B cell (primary cell): ENCODE measurements at places on chromosomes 2 and 18.
A peak's percentile ranks its signal among the peaks of the same experiment; 100 is the strongest.

DNA sequence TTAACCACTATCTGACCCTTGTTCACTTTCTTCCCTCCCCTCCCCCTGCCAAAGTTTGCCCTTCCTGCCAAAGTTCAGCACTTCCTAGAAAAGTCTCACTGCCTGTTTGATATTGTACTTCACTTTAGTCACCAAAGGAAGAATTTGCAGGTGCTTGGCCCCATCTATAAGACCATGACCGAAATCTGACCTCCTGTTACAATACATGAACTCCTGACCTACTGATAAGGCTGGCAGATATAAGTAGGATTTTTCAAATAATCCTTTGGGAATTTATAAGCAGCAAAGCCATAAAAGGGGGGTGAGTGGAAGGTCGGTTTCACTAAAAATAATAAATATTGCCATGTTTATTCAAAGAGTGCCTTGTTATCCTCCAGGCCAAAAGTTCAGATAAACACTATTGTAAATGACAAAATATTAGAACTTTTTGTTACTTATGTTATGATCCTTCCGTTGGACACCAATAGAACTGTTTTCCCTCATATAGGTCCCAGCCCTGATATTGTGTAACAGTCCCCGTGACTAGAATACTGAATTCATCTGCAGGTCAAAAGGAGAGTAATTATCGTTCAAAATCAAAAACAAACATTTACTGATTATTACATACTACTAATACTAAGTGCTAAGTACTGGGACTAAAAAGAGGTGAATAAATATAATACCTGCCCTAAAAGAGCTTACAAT, 277.6 kb downstream of the EXOC6B start:
- no peak for DNase-seq

GRCh38 chr18:62781893-62782292, 66.6 kb downstream of the PHLPP1 start:
- DNase-seq, result no peak

DNA sequence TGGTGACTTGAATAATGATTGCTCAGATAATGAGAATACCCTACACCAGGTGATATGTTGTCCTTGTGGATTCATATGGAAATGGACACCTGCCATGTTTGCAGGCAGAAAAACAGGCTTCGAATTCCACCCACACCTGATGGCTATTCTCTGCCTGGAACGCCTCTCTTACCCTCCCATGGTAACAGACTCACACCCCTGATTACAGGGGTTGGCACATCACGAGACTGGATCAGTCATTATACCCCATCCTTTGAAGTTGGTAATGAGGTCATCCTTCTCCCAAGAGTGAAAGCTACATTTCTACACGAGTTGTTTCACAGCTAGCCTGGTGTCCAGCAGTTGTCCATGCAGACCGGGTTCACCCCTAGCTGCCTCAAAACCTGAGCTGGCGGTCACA, 71.4 kb upstream of the MBOAT2 start:
- no peak for DNase-seq

GRCh38 chr2:15588329-15588919, 3.2 kb upstream of the DDX1 start:
- DNase-seq, result peak; percentile 23

DNA sequence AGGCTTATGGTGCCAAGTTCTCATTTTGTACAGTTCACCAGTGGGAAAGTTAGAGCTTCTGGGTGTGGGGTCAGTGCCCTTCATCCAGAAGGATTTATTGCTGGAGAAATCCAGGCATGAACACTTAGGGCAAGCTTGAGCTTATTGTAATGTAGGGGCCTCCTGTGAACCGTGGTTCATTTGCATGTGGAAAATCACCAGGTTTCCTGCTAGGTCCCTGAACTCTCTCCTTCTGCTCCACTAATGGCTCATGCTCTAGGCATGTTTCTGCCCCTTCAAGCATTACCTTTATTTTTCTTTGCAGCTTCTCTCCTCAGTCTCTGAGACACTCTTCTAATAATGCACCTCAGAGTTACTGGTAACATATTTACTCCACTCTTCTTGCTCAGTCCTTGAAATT, 79.3 kb upstream of the FAM98A start:
- DNase-seq, result no peak

DNA sequence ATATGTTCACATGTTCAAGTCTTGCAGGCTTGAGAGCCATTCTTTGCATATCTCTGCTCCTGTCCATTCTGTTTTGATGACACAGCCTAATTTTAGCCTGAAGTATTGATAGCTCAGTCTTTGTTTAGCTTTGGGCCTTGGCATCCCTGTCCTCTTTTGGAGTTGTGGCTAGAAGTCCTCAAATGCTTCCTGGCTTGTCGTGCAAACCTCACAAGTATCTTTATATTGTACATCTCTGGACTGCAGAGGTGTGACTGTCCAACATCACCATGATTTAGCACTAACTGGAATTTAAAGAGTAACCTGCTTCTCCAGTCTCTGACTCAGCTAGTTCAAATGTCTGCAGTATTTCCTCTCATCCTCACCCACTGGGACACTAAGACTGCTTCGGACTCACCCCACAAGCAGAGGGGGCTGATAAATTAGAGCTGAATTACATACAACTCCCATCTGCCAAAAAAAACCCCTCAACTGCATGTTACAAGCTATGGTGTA, 11.7 kb downstream of the PFN4 start:
- no peak for DNase-seq

GRCh38 chr2:157933160-157933920, 57.2 kb upstream of the ACVR1 start:
- no peak for DNase-seq

- DNase-seq, result no peak
Observed at GRCh38 chr18:35322486-35323458, 21.4 kb downstream of the ZNF24 start.

- DNase-seq, result no peak
Observed at GRCh38 chr2:86066915-86067314, 38.8 kb downstream of the POLR1A start.

GRCh38 chr2:72985891-72986683, 68.8 kb downstream of the EMX1 start:
- DNase-seq, result no peak

GRCh38 chr2:232563580-232563979, 13.1 kb downstream of the EIF4E2 start:
- no peak for DNase-seq

GRCh38 chr18:62516242-62516641, 6.6 kb upstream of the ZCCHC2 start:
- DNase-seq, result no peak

DNA sequence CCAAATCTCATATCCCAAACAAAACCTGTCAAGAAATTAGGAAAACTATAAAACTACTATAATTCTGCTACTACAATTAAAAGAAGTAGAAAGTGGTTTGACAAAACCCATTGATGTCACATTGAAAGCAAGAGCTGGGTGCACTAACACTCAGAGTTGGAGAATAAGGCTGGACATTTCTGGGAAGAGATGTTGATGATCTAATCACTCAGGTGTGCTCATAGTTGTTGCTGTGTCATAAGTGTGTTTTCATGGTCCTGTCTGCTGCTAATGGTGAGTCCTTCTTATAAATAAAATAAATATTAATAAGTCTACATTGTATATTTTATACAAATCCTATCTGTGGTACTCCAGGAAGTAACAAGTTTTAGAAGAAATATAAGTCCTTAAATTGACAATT, 168.2 kb upstream of the LRP1B start:
- DNase-seq, result no peak
